ENCODE measurements at places on chromosomes 12 and 14. TPM values are rescaled to one million over a fixed set of nuclear protein-coding genes. Genes with fewer than 3 reads are reported as not detected.

PLA2G1B gene
- total RNA-seq = not detected

TAS2R19 gene
- total RNA-seq = 4.0 TPM

LRRC10 gene
- total RNA-seq = not detected

RCOR1 gene
- 8.5 TPM for total RNA-seq

GPN3 gene
- total RNA-seq = 10.0 TPM

FAM181A gene
- total RNA-seq = not detected

RTL1 gene
- total RNA-seq = not detected

MIPOL1 gene
- total RNA-seq = 8.0 TPM

RPGRIP1 gene
- total RNA-seq = not detected

Data from smooth muscle cell of bladder (primary cell).